ENCODE measurements at places on chromosomes 16 and 17.
A peak's percentile ranks its signal among the peaks of the same experiment; 100 is the strongest.

- DNase-seq = no peak
Measured at GRCh38 chr16:83083361-83083760, 456.6 kb downstream of the CDH13 start.

DNA sequence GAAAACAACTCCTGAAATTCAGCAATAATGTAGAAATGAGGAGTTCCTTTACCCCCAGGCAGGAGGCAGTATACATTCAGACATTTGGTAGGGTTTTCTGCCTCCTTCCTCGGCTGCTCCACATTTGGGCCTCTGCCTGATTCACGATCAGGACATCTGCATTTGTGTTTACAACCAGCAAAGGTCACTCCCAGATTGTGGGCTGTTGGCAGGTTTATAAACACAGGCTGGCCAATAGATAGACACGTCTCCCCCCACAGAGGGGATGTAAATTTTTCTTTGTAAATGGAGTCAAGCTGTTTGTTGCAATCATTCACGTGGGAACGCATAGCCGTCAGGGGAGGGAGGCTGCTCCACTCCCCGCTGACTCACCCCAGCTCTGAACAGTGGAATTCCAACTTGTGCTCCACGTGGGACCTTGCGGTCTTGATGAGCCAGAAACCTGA, 252.1 kb upstream of the N4BP1 start:
- DNase-seq = peak; percentile 87

- DNase-seq = no peak
Measured at GRCh38 chr17:83147280-83147679, 67.9 kb downstream of the METRNL start.

- DNase-seq = no peak
Measured at GRCh38 chr16:56019274-56019673, 144.1 kb upstream of the CES5A start.

DNA sequence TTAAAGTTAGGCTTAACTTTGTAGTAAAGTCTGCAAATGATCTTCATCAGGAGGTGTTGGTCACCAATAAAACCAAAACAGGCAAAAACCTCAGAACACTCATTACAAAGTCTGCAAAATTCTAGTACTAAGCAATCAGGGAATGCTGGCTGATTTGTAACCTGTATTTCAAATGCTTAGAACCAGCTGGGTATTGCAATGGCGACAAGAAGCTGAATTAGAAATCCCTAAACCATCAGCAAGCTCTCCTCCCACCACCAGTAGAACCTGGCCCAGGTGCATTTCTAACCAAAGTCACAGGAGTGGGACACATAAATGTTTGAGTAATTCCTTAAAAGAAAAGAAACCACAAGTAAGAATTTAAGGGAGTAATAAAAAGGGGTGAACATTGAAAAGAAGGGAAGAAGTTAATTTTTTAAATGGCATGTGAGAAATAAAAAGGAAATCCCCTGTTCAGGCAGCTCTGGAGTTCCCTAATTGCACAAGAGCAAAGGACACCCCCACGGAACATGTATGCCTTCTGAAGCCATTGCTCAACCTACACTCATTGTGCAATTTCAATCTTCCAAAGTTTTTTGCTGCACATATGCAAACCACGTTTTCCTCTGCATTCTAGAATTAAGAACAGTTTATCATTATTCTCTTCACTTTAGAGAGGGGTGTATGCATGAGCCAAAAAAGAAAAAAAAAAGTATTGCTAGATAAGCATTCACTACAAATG, 102.9 kb downstream of the HIC1 start:
- DNase-seq = peak; percentile 72

GRCh38 chr16:17318238-17318637, 152.5 kb downstream of the XYLT1 start:
- no peak for DNase-seq

Measured in RPMI7951 (cell line).